ENCODE measurements at places on chromosomes 3 and 15.

- no peak for DNase-seq
These were observed 48.5 kb upstream of the LMCD1 start for GRCh38 chr3:8453153-8453552.

- DNase-seq: no peak
These were observed 394.1 kb downstream of the OCA2 start for GRCh38 chr15:27705056-27705455.

DNA sequence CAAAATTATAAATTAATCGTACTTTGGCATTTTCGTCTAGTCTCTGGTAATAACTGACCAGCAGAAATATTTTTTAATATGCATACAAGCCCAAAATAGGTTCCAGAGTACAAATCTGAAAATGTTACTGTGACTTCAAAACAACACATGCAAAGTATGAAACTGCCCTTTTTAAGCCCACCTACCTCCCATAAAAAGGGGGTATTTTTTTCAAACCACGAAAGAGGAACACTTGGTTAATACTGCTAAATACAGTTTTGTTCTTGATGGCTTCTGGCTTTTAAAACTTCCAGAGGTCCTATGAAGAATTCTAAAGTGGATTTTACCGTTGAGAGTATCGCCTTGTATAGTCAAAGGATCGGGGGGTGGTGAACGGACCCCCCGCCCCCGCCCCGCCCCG lies 610.7 kb downstream of the FOXP1 start:
- DNase-seq: no peak

DNA sequence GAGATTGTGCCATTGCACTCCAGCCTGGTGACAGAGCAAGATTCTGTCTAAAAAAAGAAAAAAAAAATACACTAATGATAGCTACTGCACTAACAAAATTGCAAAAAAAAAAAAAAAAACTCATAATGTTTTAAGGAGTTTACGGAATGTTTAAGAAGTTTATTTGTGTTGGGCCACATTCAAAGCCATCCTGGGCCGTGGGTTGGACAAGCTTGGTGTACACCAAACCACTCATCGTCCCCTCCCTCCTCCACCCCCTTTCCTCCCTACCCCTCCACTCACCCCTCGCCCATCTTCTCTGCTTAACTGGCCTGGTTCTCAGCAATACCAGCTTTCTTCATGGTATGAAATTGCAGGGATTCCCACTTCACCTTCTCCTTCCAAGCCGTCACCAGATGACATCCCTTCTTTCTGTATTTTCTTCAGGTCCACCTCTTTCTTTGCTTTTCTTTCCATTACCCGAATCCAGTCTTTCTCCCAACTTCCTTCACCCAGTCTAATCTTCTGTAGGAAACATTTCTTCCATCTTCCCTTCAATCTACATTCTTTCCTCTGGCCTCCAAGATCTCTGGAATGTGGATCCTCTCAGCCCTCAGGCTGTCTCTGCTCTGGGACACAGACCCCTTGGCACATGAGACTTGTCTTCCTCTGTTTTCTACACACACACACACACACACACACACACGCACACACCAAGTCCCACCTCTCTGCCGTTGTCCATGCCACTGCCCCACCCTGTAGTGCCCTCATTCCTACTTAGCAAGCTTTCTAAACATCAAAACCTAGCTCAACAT lies 3.5 kb upstream of the MESP1 start:
- DNase-seq: no peak

GRCh38 chr15:88982304-88982945 lies 69.2 kb upstream of the MFGE8 start:
- no peak for DNase-seq

DNA sequence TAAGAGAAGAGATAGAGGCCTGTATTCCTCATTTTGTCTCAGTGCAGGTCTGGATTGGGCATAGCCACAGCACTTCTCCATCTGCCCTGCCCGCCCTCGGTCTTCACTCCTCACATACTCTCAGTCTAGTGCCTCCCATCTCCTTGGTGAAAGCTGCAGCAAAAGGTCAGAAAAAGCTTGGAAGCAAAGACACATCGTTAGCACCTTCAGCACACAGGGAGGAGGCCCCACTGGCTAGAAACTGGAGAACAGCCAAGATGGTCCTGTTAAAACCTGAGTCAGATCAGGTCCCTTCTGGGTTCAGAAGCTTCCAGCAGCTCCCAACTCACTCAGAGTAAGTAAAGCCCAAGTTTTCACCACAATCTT lies 1.6 kb upstream of the KLF15 start:
- no peak for DNase-seq

DNA sequence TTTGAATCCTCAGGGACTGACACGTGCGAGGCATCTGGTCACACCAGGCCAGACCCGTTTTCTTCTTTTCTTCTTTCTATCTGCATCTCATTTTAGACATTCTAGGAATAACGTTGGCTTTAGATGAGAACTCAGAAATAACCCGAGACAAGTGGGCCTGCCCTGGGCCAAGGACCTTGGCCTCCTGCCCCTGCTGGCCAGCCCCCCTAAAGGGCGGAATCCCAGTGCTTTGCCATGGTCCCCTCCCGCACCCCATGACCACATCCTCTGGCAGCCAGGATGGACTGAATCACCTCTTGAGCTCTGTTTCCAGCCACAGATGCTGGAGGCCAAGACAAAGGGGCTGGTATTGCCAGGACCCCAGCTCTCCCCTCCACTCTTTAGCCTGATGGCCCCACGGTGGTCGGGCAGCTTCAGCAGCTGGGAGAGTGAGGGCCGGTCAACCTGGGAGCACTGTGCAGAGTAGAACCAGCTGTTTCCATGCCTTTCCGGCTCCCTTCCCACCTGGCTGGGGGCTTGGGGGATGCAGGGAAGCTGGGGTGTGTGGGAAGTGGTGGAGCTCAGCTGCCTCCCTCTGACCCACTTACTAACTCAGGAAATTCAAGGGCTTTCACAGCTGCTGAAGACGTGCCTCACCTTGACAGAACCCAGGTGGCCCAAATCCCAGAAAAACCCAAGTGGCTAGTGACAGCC lies 190.9 kb downstream of the FAM43A start:
- DNase-seq: no peak

DNA sequence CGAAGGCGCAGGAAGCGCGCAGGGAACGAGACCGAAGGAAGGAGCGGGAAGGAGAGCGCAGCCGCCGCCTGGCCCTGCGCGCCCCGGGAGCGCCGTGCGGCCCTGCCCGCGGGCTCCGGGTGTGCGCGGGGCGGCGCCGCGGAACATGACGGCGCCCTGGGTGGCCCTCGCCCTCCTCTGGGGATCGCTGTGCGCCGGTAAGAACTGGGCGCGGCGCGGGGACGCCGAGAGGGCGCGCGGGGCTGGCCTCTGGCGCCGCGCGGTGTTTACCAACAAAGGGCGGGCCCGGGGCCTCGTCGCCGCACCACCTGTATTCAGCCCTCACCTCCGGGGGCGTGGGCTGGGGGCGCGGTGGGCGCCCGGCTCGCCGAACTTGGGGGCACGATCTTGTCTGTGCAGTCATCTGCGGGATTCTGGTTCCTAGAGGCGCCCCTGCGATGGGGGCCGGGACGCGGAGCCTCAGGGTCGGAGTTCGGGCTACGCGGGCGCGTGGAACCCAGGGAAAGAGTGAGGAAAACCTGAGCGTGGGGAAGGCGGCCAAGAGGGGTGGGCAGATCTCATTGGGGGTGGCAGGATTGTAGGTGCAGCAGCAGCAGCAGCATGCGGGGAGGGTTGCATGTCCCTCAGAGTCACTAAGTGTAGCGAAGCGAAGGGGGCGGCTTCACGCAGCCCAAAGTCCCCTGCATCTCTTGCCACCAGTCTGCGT lies 641 bp downstream of the ACVR2B start:
- DNase-seq: peak; percentile 40

DNA sequence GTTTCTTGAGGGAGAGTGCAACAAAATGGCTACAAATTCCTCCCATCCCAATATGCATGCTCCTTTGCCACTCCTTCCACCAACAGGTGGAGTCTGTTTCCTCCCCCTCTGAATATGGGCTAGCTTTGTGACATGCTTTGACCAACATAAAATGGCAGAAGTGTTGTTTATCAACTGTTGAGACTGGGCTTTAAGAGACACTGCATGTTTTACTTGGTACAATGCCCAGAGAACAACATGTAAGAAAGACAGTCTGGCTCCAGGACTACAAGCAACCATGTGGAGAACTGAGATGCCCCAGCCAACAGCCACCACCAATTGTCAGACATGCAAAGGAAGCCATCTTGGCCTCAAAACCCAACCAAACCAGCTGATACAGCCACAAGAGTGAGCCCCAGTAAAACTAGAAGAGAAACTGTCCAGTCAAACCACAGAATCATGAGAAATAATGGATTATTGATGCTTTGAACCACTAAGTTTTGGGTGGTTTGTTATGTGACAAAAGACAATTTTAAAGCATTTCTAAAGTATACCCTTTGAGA lies 40.5 kb downstream of the NUDT16 start:
- no peak for DNase-seq

DNA sequence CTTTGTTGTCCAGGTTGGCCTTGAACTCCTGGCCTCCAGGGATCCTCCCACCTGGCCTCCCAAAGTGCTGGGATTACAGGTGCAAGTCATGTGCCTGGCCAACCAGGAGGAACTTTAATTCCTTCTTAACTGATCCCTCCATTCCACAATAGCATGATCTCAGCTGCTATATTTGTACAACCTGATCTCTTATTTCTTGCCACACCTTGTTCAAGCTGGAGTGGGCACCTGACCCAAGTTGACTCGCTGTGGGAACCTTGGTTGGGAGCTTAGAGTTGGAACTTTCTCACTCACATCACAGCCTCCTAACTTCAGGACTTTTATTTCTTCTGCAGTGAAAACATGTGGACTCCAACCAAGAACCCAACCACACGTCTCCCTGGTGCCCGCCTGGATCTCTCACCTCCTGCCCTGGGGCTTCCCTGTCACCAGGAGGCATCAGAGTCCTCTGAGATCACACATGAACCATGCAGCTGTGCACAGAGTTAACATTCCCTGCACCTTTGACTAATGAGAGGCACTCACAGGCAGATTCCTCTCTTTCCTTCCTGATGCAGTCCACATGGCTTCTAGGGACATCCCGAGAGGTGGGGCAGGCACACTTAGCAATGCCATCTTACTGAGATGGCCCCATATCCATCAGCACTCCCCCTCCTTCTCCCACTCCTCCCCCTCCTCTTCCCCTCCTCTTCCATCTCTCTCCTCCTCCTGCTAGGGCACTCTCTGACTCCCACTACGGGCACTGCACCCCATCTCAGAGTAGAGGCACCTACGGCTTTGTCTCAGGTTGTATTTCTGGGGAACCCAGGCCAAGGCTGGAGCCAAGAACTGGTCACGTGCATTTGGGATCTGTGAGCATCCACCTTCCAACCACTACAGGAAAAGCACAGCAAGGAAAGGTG lies 9.7 kb upstream of the CYFIP1 start:
- DNase-seq: no peak

DNA sequence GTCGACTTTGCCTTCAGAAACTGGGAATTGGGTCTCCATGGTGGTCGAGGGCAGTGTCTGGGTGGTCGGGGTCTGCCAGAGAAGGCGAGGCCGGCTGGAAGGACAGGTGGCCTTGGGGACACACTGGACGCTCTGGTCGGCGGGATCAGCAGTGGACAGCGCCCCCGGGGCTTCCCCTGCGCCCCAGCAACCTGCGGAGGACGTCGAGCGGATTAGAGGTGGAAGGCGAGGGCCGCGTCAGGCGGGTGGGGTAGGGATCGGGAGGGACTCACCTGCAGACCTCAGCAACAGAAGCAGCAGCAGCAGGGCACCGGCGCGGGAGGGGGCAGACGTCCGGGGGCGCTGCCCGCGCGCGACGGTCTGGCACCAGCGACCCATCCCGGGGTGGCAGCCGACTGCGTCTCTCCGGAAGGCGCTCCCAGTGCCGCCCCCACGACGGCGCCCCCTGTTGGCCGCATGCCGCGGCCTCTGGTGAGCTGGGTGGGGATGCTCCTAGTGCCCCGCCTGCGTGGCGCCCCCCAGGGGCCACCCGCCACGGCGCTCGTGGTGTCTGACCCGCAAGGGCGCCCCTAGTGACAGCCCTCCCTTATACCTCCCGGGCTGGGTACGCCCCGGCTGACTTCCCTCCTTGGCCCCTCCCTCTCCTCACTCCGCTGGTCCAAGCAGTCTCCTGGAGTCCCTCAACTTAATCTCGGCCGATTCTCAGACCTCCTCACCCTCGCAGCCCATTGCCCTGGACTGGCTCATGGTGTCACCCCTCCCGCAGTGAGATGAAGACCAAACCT lies at the start of gene PRSS50:
TSS of gene PRSS50 (minus strand) at position 423 of the 785 bp plus-strand sequence. CDS start at position 378, 45 bp downstream.
- DNase-seq: no peak

- DNase-seq: peak; percentile 73
These were observed 3.9 kb downstream of the TMIE start for GRCh38 chr3:46705022-46705530.

All from endothelial cell (in vitro differentiated cells).